ENCODE measurements at places on chromosomes 16 and 17.

DNA sequence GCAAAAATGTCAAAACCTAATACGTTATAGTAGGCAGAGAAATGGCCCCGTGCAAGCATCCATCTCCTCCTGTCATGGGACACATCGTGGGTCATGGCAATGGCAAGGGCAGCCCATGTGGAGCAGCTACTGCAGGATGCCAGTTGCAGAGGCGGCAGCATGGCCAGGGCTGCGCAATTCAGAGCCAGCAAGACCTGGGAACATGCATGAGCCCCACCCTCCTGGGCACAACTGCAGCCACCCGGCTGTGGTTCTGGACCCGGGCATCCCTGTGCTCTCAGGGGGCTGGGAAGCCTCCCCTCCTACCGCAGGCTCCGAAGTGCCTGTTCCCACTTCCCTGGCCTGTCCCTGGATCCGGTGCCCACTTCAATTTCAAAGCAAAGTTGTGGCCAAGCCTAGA lies 203.6 kb downstream of the CPPED1 start:
- no peak for DNase-seq

GRCh38 chr17:77467521-77467920 lies 326.8 kb downstream of the SEC14L1 start:
- no peak for DNase-seq

- no peak for DNase-seq
Measured at GRCh38 chr16:22320572-22321339, 23.5 kb downstream of the POLR3E start.

DNA sequence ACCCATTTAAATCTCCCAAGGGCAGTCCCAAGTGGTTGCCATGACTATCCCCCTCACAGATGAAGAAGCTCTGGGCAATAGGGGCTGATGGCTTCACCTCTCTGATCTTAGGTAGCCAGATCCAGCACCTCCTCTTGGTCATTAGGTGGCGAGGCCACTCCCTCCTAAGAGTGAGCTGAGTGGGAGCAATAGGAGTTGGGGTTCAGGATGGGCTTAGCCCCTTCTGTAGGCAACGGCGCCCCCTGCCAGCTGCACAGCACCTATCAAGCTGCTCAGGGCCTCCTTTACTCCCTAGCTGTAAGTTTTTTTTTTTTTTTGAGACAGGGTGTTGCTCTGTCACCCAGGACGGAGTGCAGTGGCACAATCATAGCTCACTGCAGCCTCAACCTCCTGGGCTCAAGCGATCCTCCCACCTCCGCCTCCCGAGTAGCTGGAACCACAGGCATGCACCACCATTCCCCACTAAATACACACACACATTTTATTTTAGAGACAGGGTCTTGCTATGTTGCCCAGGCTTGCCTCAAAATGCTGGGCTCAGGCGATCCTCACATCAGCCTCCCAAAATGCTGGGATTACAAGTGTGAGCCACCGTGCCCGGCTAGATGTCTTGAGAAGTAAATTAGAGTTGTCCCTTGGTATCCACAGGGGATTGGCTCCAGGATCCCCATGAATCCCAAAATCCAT lies 3.5 kb upstream of the RRAD start:
- no peak for DNase-seq

GRCh38 chr17:48619826-48620449 lies 4.8 kb upstream of the HOXB8 start:
- DNase-seq: no peak

Measured in NCI-H187 (cell line).